ENCODE measurements at places on chromosomes 5 and 9.

- DNase-seq, result no peak
Measured at GRCh38 chr5:388266-389196, 54.4 kb upstream of the EXOC3 start.

- DNase-seq, result no peak
Measured at GRCh38 chr9:131418143-131419025, 24.5 kb downstream of the PRRC2B start.

DNA sequence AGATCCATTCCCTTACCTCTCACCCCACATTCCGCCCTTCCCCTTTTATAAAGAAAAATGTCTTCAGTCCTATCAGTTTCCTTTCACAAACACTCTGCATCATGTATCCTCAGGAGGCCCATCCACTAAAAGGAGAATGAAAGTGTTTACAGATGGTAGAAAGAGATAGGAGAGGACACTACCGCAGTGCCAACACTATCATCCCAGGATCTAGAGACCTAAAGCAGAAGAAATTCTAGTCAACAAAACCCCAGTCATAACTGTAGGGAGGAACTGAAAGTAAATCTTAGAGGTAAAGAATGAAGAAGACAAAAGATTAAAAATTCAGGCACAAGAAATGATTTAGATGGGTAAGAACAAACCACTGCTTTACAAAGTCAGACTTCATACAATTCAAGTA, 114.1 kb downstream of the MLLT3 start:
- no peak for DNase-seq

GRCh38 chr5:133967698-133968203, 674 bp downstream of the C5orf15 start:
- DNase-seq, result no peak

DNA sequence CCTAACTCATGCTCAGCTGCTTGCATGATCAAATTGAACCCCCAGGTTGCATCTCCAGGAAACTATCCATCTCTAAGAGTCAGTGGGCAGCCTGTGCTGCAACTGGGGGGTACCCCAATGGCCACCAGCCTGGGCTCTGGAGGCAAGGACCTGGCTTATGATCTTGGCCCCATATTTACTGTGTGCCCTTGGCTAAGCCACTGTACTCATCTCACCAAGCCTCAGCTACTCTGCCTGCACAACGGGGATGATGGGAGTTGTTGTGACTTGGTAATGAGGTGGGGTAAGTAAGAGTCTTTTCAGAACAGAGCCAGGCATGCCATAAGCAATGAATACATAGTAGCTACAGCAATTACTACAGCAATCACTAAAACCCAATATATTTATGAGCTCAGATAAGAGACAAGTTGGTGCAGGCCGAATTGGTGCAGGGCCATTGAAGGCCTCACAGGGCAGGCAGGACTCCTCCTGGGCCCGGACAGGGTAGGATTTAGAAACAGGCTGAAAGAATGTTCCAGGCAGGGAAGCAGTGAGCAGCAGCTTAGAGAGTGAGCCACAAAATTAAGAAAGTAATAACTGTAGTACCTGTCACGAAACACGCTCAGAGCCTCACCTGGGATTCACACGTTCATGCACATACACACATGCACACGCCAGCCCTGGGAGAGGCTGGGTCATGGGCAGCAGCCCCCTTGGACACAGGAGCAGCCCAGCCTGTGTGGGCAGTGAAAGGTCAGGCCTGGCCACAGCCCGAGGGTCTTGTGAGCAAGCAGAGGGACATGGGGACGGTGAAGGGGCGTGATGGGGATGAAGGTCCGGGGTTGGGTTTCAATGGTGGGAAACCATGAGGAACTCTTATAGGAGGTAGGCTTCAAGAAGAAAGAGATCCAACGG, 74.1 kb downstream of the PAX5 start:
- no peak for DNase-seq

DNA sequence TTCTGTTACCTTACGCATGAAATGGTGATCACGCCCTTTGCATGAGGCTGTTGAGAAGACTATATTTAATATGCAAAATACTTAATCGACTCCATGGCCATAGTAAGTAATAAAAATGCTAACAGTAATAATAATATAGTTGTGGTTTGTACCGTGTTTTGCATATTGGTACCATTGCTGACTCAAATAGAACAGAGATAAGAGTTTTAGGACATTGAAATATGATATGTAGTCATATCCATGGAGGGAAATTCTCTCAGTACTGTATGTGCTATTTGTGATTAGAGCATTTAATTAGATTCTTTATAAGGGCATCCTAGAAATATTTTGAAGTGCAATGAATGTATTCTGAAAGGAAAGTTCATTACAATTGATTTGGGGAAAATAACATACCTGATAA, 41.9 kb downstream of the CFAP90 start:
- DNase-seq, result no peak

DNA sequence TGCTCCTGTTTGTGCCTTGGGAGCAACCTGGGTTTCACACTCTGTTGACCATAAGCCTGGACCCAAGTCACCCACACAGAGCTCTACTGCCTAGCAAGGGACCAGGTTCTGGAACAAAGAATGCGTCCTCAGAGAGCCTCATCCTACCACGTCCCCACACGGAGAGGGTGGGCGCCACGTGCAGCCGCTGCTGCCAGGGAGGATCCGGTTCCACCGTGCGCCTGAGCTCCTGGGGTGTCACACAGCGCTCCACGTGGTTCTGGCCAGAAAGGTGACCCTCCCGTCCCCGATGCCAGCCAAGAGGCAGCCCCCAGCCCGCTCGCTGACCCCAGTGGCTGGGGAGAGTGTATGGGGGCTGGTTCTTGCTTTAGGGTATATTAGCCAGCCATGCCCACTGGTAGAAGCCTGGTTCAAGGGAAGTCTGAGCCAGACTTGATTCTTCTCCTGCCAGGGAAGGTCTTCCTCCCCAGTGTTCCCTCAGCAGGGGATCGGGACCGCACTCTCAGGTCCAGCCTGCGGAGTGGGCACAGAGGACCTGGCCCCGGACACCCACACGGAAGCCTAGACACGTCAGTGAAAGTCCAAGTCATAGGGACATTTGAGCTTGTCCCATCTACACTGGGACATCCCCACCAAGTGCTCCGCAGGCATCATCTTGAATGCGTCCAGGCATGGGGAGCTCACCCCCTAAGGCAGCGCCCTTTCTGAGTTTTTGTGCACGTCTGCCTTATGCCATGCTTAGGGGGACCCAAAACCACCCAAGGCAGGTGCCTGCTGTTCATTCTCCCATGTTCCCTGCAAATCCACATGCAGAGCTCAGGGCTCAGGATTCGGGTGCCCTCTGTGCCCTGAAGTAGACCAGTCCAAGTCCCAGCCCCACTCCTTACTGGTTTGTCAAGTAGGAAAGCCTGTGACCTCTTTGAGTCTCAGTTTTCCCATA, 2.4 kb downstream of the FCN1 start:
- DNase-seq, result no peak

GRCh38 chr9:120263836-120264235, 316.1 kb downstream of the CDK5RAP2 start:
- DNase-seq, result no peak

- DNase-seq, result no peak
Measured at GRCh38 chr5:154494036-154494435, 16.0 kb upstream of the HAND1 start.

- no peak for DNase-seq
Measured at GRCh38 chr5:10734037-10734709, 26.9 kb downstream of the DAP start.

DNA sequence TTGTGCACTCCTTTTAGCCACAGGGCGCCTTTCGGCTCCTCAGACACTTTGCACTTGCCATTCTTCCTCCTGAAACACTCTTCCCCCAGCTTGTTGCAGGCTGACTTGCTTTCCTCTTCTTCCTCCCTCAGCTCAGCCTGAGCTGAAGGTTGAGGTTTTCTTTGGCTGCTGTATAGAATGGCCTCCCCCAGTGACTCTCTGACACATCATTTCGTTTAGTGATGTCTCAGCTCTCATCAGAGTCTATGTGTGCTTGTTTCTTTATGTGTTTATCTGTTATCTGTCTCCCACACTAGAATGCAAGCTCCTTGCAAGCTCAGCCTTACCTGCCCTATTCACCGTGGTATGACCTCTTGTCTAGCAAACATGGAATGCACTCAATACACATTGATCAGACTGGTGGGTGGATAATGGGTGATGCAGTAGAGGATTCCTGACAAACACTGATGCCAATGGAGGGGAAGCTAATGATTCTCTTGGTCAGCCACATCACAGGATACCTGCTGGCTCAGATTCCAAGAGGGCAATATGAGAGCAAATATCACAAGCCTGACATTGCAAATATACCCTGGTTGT, 112.9 kb upstream of the STC2 start:
- DNase-seq, result no peak

- no peak for DNase-seq
Measured at GRCh38 chr5:90606539-90606938, 47.9 kb downstream of the ADGRV1 start.

- DNase-seq, result peak; percentile 24
Measured at GRCh38 chr5:148998174-148998797, 64.6 kb downstream of the SH3TC2 start.

- no peak for DNase-seq
Measured at GRCh38 chr5:146072595-146072994, 32.8 kb downstream of the PLAC8L1 start.

DNA sequence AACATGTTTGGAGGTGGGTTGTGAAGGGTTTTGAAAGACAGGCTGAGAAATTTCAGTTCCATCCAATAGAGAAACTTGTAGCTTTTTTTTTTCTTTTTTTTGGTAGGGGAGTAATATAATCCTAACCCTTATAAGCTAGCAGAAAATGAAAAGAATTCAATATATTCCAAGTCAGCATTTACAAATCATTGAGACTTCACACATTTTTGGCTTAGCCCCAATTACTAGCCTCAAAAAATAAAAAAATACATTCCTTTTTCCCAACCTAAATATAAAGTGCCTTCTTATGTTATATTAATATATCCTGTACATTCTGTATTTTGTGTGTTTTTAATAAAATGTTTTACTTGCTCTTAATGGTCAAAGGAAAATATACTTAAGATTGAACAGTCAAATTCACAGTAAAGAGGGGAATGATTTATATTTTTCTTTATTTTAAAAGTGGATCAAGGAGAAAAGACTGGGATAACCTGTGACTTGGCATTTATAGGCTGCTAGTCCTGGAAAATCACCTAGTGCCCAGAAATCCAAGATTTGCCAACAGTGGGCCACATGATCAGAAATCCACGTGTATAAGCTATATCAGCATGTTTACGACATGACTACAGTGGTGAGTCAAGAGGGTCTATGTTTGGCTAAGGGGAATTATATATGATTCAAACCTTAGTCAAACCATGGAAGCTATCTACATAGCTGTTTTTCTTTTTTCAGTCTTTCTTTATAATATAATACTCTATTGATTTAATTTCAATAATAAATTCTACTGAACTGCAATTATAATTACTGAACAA, 14.5 kb downstream of the HACD4 start:
- DNase-seq, result no peak

GRCh38 chr9:12416716-12417115, 276.5 kb upstream of the TYRP1 start:
- no peak for DNase-seq

- no peak for DNase-seq
Measured at GRCh38 chr5:33833237-33833575, 58.6 kb downstream of the ADAMTS12 start.

GRCh38 chr5:133709209-133709725, 96.9 kb upstream of the FSTL4 start:
- no peak for DNase-seq

DNA sequence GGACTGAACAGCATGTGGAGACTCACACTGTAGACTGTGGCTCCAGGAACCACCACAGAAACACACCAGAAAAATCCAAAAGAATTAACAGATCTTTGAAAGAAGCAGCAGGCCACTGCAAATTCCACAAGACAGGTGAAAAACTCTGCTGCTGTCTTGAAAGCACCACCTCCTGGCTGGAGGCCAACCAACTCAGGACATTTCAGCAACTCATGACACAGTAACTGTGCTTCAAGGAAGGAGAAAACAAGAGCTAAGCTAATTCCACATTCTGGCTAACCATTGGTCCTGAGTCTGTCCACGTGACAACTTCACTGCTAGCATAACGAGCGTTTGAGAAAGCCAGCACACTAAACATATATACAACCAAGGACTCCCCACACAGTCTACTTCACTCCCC, 625.1 kb downstream of the PRELID2 start:
- DNase-seq, result no peak

DNA sequence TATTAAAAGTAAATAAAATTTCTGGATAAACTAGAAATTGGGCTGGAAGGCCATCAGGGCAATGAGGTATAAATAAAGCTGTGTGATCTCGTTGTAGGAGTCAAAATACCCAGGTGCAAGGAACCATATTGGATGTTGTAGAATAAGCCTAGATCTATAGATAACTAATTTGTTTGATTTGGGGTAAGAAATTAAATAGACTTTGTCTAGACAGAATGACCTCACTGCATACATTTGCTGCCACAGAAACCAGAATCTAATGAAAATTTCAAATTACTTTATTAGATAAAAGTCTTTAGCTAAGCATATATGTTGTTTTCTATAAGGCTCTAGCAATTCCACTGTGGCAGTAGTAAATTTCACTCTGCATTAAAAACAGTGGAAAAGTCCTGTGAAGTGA, 225.2 kb upstream of the ITGA1 start:
- DNase-seq, result no peak

DNA sequence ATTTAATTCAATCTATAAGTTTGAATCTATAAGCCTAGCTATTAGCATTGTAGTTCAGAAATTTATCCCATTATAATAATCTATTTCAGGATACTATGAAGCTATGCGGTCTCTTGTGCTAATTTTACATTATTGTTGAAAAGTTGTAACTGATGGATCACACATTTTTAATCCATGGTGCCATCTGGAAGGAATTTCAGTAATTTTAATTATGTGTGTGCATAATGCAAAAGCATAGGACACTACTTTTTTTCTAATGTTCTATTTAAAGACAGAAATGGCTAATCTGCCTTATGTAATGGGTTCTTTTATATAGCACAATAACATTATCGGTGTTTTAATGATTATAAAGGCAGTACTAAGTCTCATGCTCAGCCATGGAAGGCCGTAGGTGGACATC, 90.6 kb downstream of the HOMER1 start:
- DNase-seq, result no peak

DNA sequence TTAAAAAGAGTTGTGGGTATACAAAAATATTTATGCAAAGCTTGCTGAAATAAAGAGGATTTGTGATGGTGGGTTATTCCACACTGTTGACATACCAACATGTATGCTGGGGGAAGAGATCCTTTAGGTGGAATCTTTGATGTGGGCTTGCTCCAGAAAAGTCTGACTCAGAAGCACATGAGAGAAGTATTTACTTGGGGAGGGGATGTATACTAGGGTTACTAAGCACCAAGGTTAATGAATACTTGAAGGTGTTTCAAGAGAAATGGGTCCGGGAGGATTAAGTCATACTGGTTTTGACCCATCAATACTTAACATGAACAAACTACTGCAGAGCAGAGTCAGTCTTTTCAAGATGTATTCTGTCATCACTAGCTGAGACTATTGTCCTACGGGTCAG, 316.4 kb upstream of the GRIN3A start:
- DNase-seq, result no peak

- no peak for DNase-seq
Measured at GRCh38 chr9:114214181-114214580, 58.8 kb downstream of the COL27A1 start.

All from activated CD4-positive, alpha-beta T cell treated with anti-CD3 and anti-CD28 coated beads, Interleukin-2, amount 50 U/mL, for 24 hours (primary cell).